ENCODE measurements at places on chromosomes 12 and 14.

DNA sequence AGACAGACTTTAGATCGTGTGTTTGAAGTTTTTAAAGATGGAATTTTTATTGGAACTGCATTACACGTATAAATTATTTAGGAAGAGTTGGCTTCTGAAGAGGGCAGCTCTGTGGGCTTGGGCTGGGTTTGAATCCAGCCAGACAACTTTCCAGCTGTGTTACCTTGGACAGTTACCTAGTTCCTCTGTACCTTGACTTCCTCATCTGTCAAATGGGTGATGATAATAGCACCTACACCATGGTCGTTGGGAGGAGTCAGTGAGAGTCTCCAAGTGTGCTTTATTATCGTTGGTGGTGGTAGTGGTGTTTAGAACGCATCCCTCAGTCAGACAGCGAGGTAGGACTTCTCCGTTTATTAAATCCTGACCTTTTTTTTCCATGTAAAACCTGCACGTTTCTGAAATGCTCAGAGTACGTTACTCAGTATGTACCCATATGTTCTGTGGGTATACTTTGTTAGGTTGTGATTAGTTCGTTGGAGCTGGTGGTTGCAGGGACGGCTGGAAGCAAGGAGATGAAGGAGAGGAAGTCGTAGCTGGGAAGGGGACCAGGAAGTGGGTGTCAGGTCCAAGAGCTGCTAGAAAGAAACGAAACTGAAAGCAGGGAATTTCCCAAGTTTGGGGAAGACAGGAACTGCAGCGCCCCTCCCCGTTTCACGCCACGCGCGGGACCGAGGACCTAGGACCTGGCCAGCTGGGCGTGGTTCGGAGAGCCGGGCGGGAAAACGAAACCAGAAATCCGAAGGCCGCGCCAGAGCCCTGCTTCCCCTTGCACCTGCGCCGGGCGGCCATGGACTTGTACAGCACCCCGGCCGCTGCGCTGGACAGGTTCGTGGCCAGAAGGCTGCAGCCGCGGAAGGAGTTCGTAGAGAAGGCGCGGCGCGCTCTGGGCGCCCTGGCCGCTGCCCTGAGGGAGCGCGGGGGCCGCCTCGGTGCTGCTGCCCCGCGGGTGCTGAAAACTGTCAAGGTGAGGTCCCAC, at the start of gene OAS3:
Gene OAS3 (plus strand): TSS at position 734 of the 979 bp plus-strand sequence. CDS start 57 bp downstream, at position 791.
- no peak for DNase-seq

GRCh38 chr12:98456041-98456440, 59.3 kb upstream of the TMPO start:
- DNase-seq, result no peak

DNA sequence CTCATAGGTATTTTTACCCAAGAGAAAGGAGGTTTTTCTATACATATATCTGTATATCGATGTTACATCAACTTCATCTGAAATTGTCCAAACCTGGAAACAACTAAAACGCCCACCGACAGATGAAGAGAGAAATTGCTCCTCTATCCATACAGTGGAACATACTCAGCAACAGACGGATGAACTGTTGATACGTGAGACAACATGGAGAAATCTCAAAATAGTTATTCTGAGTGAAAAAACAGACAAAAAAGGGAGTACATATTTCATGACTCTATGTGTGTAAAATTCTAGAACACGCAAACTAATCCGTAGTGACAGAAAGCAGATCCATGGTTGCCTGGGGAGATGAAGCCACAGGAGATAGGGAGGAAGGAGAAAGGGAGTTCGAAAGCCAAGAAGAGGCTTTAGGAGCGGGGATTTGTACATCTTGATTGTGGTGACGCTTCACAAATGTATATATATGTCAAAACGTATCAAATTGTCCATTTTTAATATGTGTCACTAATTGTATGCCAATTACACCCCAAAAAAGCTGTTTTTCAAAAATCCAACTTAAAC, 37.6 kb upstream of the C14orf180 start:
- DNase-seq, result no peak

GRCh38 chr12:10553148-10553547, 47.5 kb downstream of the EIF2S3B start:
- no peak for DNase-seq

- DNase-seq, result no peak
These were observed 102.4 kb downstream of the ESR2 start for GRCh38 chr14:64191756-64192155.

DNA sequence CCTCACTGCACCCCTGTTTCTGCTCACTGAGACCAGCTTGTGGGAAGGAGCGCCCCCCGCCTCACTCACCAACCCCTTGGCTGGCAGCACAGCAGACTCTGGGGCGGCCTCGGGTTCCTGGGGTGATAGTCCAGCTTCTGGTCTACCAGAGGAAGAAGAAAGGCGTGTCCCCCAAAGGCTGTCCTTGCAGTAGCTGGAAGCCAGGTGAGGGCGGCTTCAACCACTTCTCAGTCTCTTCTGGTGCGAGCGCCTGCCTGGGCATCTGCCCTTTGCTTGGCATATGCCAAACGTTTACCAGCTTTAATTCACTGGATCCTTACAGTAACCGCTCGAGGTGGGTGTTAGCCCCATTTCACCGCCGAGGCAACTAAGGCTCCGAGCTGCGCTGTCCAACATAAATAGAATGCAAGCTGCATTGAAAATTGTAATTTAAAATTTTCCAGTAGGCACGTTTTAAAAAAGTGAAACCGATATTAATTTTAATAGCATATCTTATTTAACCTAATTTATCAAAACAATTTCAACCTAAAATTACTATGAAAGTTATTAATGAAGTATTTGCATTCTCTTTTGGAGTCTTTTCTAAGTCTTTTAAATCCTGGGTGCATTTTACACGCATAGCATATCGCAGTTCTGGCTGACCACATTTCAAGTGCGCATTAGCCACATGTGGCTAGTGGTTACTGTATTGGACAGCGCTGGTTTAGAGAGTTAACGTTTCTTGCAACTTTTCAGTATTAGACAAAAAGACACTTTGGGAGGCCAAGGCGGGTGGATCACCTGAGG, 872 bp downstream of the FAM177A1 start:
- DNase-seq, result peak; percentile 52

DNA sequence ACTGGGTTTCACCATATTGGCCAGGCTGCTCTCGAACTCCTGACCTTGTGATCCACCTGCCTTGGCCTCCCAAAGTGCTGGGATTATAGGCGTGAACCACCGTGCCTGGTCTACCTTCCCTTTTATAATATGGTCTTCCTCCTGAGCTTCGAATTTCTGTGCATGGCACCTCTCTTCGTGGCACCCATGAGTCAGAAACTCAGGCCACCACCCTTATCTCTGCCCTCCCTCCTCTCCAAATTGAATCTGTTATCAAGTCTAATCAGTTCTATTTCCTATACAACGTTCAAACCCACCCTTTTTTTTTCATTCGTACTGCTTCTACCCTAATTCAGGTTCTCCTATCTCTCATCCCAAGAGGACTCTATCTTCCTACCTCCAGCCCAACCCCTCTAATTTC, 5.0 kb upstream of the TINF2 start:
- no peak for DNase-seq

DNA sequence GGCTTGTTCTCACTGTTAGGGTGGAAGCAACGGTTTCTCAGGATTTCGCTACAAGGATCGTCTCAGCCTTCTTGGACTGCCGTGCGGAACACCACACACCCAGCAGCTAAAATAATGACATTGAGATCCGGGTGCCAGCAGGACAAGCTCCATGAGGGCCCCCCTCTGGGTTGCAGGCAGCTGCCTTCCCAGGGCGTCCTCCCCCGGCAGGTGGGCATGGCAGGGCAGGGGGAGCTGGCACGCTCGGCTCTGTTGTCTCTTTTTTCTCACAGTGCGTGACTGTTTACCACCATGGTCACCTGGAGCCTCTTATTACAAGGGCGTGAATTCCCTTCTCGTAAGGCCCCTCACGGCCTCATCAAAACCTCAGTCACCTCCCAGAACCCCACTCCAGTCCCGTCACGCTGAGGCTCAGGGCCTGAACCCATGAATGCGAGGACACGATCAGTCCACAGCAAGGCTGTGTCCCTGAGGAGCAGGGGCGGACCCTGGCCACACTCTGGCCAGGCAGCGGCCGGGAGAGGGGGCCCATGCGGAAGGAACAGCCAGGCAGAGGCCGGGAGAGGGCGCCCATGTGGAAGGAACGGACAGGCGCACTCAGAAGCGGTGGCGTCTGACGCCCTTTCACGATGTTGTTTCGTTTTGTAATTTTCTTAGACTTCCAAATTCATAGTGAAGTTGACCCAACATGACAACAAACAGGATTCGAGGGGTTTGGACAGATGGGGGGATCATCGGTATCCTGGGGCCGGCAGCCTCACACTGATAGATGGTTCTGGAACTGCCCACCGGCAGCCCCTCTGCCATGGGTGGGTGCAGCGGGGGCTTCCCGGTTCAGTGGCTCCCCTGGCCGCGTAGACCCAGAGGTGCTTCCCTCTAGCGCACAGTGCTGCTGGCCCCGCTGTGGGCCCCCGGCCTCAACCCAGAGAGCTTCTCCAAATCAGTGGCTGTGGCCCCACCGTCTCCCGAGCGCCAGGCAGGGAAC, 10.0 kb downstream of the LRCOL1 start:
- DNase-seq, result no peak

All from anterior cingulate cortex (tissue), 58 donors.